Non-pigmented ciliary epithelial cell (primary cell): ENCODE measurements at places on chromosomes 11 and 22.

GRCh38 chr11:73875380-73875779, 1.3 kb downstream of the COA4 start:
- DNase-seq: no peak

DNA sequence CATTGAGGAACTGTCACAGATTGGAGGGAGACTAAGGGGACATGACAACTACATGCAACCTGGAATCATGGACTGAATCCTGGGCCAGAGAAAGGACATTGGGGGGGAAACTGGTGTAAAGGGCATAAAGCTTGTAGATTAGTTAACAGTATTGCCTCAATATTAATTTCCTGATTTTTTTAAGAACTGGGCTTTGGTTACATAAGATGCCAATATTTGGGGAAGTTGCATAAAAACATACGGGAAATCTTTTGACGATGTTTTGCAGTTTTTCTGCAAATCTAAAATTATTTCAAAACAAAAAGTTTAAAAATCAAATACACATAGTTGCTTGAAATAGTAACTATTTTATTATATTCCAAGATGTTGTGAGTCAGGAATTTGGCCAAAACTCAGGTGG, 2.9 kb upstream of the FOLR3 start:
- DNase-seq: no peak

- no peak for DNase-seq
Measured at GRCh38 chr11:130308886-130309285, 5.8 kb downstream of the ZBTB44 start.

GRCh38 chr22:23385678-23386631, 194.1 kb downstream of the IGLL1 start:
- peak; percentile 30 for DNase-seq

DNA sequence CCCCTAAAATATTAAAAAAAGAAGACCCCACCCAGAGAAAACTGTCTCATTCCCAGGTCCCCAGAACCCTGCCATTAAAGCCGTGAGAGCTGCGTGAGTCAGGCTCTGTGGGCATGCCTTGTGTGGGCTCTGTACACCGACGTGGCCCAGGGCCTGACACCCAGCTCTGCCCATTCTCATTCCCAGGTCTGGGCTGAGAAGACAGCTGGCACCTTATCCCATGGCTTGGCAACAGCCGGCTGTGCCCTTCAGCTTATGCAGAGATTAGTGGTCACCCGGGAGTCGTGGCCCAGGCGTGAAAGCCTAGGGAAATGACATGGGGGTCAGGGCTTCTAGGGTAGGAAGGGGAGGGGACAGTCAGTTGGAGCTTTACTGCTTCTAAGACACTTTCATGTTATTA, 31.9 kb downstream of the OTOG start:
- DNase-seq: no peak

- DNase-seq: no peak
Measured at GRCh38 chr11:117302228-117302627, 11.1 kb downstream of the BACE1-AS start.

GRCh38 chr11:72573072-72573854, 101.0 kb downstream of the PDE2A start:
- DNase-seq: no peak

- DNase-seq: no peak
Measured at GRCh38 chr11:133681901-133682300, 149.6 kb upstream of the OPCML start.

- no peak for DNase-seq
Measured at GRCh38 chr11:28833169-28833568, 725.0 kb downstream of the METTL15 start.

DNA sequence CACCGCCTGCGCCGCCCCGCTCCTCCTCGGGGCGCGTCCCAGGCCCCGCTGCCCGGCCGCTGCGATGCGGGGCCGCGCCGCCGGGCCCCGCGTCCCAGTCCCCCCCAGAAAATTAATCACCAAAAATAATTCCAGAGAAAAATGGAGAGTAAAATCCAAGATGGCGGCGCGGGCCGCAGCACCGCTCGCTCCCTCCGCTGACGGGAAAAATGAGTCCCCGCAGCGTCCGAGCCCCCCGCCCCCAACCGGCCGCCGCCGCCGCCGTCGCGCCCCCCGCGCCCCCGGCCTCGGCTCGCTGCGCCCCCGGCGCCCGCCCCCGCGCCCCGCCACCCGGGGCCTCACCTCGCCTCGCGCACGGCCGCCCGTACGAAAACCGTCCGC, at the start of gene KMT5B:
KMT5B (minus strand) TSS at position 162 of the 381 bp plus-strand sequence. CDS start 23,220 bp downstream, outside the sequence.
- no peak for DNase-seq

- no peak for DNase-seq
Measured at GRCh38 chr11:10597877-10598351, 29.4 kb upstream of the LYVE1 start.

- DNase-seq: no peak
Measured at GRCh38 chr11:78339483-78339882, 78.1 kb downstream of the GAB2 start.

GRCh38 chr11:74347381-74347780, 35.9 kb upstream of the P4HA3 start:
- no peak for DNase-seq

DNA sequence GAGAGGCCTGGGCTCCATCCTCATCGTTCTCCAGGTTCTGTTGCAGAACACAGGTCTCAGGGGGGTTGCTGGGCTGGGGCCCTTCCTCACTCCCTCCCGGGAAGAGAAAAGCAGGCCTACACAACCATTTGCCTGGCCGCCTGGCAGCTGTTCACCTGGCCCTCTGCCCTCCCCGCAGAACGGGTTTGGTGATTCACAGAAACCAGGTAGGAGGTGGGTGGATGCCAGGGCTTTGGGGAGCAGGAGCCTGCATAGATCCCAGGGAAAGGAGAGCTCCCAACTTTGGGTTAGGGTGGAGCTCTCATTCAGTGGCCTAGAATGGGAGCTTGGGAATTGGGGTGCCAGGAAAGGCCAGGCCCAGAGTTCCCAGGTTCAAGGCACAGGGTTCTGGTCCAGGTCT, 995 bp downstream of the TMEM134 start:
- DNase-seq: no peak

DNA sequence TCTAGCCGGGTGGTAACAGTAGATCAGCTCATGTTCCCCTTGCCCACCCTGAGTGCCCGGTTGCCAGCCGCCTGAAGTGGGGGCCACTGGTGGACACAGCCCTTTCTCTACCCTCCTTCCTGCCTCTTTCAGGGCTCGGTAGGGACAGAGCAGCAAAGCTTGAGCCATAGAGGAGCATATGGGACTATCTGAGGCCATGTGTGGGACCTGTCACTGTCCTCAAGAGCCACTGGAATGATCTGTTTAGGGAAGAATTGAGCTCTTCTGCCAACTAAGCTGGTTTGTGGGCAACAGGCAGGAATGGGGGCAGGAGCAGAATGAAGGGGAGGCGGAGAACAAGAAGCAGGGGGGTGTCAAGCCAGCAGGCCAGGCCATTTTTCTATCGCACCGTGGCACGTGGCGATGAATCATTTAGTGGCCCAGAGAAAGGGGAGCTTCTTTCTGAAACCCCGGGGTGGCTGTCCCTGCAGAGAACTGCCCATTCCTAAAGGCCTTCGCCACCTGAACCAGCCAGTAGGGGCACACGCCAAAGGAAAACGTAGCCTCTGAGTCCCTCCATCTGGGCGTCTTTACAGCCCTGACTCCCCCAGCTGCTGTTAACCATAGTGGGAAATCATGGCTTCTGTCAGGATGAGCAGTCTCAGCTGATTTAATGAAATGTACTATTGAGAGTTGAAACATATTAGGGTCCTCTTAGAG, 8.8 kb downstream of the ASPHD2 start:
- no peak for DNase-seq

DNA sequence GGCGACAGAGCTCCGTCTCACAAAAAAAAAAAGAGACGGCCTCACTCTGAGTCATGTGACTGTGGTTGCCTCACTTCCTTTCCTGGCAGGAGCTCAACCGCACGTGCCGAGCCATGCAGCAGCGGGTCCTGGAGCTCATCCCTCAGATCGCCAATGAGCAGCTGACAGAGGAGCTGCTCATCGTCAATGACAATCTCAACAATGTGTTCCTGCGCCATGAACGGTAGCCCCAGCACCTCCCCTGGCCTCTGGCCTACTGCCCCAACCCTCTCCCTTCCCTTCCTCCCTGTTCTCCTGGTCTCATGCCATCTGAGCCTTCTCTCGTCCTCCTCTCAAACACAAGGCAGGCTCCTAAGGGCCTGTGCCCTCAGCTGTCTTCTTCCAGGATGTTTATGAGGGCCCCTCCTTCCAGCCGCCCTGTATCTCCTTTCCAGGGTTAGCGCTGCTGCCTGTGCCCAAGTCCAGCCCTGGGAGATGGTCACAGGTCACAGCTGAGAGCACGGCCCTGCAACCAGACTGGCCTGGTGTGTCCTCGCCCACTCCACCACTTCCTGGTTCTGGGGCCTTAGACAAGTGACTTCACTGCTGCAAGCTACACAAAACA, 30.7 kb downstream of the TOM1 start:
- DNase-seq: no peak

GRCh38 chr11:76379807-76380158, 1.1 kb downstream of the THAP12 start:
- no peak for DNase-seq

- DNase-seq: no peak
Measured at GRCh38 chr11:110525883-110526282, 96.1 kb downstream of the FDX1 start.

GRCh38 chr11:120747850-120748814, 236.6 kb downstream of the GRIK4 start:
- DNase-seq: no peak

DNA sequence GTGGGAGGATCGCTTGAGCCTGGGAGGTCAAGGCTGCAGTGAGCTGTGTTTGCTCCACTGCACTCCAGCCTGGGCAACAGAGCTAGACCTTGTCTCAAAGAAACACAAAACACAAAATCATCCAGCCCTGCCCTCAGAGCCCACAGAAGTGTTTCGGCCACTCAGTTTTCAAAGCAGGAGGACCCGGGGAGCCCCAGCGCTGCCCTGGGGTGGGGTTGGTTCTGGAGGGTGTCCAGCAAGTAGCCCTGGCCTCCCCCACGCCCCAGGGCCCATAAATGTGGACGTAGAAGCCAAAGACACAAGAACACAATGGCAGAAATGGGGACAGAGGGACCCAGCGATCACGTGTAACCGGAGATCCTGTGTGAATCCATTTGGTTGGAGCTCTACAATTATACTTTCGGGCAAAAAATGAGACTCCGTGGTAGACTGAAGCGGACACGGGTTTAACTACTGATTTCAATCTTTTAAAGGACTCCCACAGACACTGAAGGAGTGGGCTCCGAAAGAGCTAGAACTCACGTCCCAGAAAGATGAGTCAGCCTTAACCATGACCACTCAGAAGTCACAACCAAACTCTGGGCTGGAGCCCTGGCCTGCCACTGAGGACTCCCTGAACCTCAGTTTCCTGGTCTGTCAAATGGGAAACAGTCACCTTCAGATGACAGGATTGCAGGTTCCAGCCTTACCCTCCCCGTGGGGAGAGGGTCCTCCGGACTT, 9.0 kb upstream of the CYTH4 start:
- peak; percentile 53 for DNase-seq

- no peak for DNase-seq
Measured at GRCh38 chr11:27313157-27313821, 49.7 kb downstream of the CCDC34 start.

DNA sequence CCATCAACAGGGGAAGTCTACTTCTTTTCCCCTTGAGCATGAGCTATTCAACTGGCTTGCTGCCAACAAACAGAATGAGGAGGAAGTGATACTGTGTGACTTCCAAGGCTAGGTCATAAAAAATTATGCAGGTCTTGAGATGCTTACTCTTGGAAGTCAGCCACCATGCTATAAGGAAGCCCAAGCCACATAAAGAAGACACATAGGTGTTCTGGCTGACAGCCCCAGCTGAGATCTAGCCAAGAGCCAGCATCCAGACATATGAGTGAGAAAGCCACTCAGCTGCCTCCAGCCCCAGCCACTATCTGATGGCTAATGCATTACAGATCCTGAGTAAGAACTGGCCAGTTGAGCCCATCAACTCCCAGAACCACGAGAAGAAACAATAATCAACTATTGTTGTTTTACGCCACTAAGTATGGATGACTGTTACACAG, 31.0 kb upstream of the PPP2R1B start:
- no peak for DNase-seq

DNA sequence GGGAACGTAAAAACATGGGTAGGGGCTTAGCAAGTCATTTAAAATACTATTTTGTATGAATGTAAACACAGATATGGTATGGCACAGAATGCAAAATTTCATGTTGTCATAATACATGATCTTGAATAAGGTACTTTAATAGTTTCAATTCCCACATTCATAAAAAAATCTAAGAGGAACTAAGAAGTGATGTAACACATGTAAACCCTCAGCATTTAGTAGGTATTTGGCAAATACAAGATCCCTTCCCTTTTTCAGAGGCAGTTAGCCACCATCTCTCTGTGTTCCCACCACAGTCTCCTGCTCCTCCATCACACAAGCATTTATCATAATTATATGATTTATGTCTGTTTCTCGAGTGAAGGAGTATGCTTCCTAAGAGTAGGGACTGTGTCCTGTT, 251.8 kb downstream of the TENM4 start:
- DNase-seq: no peak

GRCh38 chr11:119671051-119671450, 57.9 kb downstream of the NECTIN1 start:
- DNase-seq: peak; percentile 31

- DNase-seq: no peak
Measured at GRCh38 chr22:30047364-30047738, 32.9 kb upstream of the HORMAD2 start.

DNA sequence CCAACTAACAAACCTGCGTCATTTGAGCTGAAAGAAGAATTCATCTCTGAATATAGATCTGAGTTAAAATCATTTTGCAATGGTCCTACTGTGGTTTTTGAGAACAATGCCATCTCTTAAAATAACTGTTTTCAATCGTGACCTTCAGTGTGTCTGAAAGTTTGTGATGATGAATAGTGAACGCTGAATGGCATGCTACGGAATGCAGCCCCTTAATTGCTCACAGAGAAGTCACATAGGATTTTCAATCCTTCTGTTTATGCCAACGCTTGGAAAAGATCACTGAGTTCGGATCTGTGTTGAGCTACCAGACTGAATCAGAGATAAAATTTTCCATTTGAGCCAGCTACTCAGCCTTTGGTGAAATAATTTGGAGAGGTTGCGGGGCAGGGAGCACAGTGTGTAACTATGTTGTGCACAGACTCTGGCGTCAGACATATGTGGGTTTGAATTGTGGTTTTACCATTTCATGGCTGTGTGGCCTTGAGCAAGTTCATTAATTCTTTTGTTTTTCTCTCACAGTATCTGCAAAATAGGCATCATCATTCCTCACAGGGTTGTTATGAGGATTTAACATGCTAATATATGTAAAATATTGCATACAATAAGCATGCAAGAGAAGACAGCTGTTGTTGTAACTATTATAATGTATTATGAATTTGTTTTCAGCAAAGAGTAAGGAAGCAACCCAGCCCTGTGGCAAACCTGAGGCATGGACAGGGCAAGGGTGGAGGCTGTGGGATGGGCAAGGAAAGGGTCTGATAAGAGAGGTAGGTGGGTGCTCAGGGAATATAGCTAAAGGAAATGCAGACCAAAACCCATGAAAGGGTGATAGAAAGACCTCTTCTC, 679.9 kb downstream of the KCNA4 start:
- DNase-seq: no peak

GRCh38 chr11:65637794-65638419, at the start of gene SIPA1:
TSS of gene SIPA1 (plus strand) at chr11:65638101. CDS start at chr11:65640922, 2,821 bp downstream.
- no peak for DNase-seq
